ENCODE measurements at places on chromosomes 3 and 15.

GRCh38 chr15:70212963-70213315 lies 115.2 kb upstream of the TLE3 start:
- no peak for DNase-seq

GRCh38 chr3:98343647-98344507 lies 9.8 kb upstream of the OR5K4 start:
- DNase-seq, result no peak

GRCh38 chr3:127274200-127274760 lies 13.6 kb downstream of the PRR20G start:
- DNase-seq, result no peak

DNA sequence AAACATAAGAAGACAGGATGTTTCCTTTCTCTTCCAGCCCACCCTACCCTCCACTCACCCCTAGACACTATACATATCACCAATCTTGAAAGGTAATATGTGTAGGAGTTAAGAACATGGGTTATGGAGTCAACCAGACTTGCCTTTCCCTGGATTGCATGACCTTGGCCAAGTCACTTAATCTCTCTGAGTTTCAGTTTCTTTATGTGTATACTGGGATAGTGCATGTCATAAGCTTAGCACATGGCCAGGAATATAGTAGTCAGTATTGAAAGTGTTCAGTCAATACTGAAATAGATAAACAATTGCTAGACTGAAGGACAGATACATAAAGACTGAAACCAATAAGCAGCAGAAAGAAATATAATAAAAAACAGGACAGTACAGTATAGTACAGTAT lies 283.2 kb upstream of the STT3B start:
- no peak for DNase-seq

DNA sequence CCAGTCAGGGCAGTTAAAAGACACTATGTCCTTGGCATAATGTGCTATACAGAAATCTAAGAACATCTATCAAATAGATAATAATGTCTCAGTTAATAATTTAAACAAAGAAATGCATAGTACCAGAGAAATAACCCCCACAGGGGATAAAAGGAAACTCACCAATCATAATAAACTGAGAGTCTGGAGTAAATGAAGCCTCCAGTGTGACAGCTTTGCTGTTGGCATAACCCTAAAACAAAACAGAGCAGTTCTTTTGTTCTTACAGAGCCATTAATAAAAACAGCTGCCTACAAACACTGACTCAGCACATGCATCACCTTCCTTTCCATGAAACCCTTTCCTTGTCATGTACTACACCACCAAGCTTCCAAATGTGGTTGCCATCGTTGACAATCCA lies 13.5 kb downstream of the PPM1M start:
- DNase-seq, result no peak

GRCh38 chr15:79820176-79820575 lies 76.6 kb downstream of the MTHFS start:
- DNase-seq, result no peak

DNA sequence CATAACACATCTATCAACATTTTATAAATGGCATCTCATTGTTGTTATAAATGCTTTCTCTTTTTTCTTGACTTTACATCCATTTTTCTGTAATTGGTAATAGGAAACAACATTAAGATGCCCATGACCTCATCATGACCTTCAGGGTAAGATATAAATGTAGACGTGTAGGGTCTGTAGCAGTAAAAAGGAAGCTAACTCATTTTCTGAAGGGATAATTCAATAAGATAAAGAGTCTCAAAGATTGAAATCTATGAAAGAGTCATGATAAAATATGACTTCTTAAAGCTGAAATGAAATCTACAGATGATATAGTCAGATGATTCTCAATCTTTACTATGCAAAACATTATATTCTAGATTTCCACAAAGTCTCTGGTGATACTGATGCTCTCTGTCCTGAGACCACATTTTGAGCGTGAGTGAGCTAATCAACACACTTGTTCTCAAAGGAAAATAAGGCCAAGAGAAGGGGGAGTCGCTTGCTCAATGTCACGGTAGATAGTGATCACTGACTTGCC lies 38.5 kb downstream of the TPRG1 start:
- no peak for DNase-seq

GRCh38 chr3:73502609-73503583 lies 121.8 kb downstream of the PDZRN3 start:
- DNase-seq, result peak; percentile 11

GRCh38 chr3:60636846-60637245 lies 614.4 kb downstream of the FHIT start:
- DNase-seq, result no peak

- no peak for DNase-seq
Observed at GRCh38 chr3:195111319-195111705, 159.6 kb downstream of the XXYLT1 start.

DNA sequence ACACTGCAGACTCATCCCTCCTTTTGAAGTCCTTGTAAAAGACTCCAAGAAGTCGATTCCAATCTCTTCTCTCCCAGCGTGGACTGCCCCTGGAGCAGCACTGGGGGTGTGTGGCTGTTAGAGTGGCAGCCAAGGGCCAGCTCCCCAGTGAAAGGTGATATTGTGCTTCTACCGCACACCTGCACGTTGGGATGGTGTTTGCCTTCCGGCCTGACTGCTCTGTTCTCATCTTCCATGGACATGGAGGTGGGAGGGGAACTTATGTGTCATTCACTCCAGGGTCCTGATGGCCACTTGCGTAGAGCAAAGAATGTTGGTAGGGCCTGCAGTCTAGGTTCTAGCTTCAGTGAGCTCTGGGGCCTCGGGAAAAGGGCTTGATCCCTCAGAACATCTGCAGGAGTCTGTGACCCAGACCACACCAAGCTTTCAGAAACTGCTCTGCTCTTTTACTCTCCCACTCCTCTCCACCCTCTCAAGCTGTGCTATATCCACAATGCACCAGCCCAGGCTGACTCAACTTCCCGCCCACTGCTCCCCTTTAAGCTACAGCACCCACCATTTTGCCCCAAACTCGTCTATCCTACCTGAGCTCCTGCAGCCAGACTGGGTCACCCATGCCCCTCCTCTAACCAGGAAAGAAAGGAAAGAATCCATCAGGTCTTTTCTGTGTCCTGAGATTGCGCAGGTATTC lies 31.3 kb downstream of the LIPC start:
- no peak for DNase-seq

GRCh38 chr3:11509173-11510000 lies 134.3 kb downstream of the VGLL4 start:
- no peak for DNase-seq

DNA sequence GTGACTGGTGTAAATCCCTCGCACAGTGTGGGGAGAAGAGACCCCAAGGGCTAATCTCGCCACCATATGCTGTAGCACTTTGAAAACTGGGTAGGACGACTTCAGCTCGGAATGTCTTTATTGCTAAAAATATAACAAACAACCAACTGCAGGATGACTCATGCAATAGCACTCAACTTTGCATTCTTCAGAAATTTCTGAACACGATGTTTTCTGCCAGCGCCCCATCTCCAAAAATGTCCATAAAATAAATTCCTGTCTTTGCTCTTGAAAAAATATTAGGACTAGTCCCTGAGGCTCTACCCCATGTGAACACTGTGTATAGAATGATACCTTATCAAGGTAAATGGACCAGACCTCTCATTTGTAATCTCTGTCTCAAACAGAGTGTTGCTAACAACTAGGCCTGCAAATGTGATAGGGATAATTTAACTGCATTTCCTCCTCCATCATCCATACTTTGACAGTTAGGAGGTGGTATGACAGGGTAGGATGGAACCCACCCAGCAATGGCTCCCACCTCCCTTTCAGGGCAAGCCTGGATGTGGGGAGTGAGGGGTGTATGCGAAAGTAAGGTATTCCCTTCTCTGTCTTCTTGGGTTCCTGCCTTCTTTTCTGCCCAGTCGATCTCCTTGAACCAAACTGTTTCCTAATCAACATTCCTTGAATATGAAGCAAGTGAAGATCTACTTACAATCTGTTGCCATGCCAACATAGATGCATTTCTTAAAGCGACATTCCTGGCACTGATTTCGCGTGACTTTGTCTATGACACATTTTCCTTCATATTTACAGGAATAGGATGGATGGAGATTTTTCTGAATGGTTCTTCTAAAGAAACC lies 201.1 kb downstream of the NR1D2 start:
- DNase-seq, result no peak

DNA sequence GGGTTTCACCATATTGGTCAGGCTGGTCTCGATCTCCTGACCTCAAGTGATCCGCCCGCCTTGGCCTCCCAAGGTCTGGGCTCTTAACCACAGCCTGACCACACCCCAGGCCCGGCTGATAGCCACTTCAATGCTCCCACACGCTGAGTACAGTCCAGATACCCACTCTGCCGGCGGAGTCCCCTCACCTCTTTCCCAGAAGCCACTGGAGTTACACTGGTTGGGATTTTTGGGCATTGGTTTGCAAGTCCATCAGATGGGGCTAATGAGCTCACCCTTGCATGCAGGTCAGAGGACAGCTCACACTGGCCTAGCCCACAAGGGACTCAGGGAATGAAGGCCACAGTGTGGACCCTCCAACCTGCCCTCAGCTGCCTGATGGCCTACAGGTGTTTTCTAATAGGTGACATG lies 60.1 kb downstream of the IQSEC1 start:
- no peak for DNase-seq

- DNase-seq, result no peak
Observed at GRCh38 chr3:133835961-133836360, 30.3 kb downstream of the SRPRB start.

GRCh38 chr15:55827204-55827603 lies 84.3 kb upstream of the PRTG start:
- DNase-seq, result no peak

- no peak for DNase-seq
Observed at GRCh38 chr3:172320468-172320867, 127.8 kb downstream of the GHSR start.

- peak; percentile 14 for DNase-seq
Observed at GRCh38 chr3:128784232-128784631, 58.2 kb downstream of the RAB7A start.

DNA sequence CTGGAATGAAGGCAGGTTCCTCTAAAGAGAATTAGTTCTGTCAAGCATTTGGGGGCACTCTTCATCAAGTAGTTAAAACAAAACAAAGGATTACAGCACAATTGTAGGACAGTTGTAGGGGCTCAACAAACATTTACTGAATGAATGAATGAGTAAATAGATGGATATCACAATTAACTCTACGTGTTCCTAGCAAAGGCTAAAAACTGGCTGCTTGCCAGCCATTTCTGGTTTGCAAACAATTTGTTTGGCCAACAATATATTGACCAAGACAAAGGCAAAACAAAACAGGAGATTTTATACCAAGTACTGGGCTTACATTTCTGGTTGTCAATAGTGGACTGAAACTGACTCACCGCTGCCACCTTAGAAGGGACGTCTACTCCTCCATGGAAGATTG lies 116.8 kb downstream of the ZNF280D start:
- DNase-seq, result no peak

- no peak for DNase-seq
Observed at GRCh38 chr3:149534671-149535332, 60.3 kb downstream of the TM4SF4 start.

DNA sequence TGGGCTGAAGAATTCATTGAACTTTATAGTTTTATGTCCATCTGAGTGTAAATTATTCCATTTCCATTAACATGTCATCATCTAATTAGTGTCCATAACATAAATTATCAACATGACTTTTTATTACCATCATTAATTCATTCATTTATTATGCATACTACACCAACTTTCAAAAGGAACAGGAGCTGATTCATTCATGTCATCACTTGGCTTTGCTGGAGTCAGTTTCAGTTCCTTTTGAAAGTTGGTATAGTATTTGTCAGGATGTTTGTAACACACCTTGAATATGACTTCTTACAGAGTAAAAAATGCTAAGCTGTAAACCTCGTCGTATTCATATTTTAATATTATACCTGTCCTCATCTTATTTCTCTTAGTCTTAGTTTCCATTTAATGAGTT lies 298.0 kb upstream of the RBMS3 start:
- DNase-seq, result no peak

- no peak for DNase-seq
Observed at GRCh38 chr3:133058831-133059230, 20.6 kb downstream of the TMEM108 start.

DNA sequence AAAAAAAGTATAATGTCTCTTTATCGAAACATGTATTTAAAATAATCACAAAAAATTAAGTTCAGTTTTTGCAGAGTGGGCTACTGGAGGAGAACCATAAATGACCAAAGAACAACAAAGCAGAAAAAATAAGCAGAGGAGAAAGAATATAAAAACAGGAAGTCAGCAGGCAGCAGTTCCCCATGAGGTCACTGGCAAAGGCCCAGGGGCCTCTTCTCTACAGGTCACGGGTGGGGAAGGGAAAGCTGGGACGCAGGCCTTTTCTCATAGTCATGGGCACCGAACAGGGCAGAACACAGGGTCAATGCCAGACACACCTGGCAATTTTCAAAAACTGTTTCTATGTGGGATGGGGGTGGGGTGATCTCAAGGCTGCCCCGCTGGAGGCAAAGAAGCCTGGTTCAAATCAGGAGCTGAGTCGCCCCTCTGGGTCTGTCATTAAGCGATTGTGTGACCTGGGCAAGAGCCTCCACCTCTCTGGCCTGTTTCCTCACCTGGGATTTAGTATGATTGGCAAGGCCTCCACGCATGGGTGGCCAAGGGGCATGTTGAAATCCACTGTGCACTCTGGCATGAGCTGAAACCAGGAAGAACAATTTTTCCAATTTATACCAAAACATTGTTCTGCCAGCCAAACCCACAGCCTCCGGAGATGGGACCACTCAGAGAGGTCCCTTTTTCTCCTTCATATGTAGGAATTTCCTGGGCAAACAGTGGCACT lies 43.8 kb upstream of the UACA start:
- DNase-seq, result no peak

DNA sequence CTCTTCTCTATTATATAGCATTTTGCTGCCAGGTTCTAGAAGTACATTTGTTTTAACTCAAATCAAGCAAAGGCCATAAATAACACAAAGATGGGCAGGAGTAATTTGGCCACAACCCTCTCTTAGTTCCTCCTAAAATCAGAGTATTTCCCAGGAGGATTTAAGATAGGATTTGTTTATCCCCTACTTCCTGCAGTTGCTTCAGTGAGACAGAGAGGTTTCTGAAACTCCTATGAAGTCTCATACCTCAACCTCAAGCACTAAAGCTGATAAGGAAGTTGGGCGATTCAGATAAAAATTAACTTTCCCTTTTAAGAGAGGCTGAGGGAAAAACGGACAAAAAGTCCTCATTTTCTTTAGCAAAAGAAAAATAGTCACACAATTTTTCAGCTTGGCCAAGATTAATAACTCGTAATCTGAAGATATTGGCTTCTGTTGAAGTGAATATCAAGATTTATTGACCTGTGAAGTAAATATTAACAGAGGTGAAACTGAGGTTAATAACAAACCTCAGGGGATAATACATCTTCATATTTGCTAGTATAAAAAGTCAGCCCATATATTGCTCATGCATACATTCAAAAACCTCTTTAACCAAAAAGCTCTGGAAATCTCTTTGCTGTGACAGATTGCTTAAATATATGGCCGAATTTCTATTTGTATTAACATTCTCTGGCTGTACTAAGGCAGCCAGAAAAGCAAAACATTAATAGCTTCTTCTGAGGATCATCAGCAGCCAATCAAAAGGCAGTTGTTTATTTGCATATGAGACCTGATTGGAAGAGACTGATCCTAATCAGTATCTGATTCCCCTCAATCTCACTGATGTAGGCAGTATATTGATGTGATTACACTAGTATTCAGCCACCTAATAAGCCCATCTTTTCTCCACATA lies 90.6 kb upstream of the GADL1 start:
- DNase-seq, result no peak

All from naive B cell (primary cell).